ENCODE measurements at places on chromosomes 4 and X.
A peak's percentile ranks its signal among the peaks of the same experiment; 100 is the strongest.

GRCh38 chr4:3062471-3062870, 11.9 kb downstream of the HTT-AS start:
- peaks cover 21% of the 10 kb centered on the region for H3K4me1 ChIP-seq
- no peaks in the 10 kb centered on the region for H3K27me3 ChIP-seq
- H3K36me3 ChIP-seq, result peaks cover 19% of the 10 kb centered on the region
- H3K4me3 ChIP-seq, result no peak overlapping the region
- H3K27ac ChIP-seq, result no peak overlapping the region
- DNase-seq, result no peak

- H3K4me1 ChIP-seq, result peaks cover 5% of the 10 kb centered on the region
- DNase-seq, result no peak
- H3K4me3 ChIP-seq, result no peak overlapping the region
- H3K27me3 ChIP-seq, result no peaks in the 10 kb centered on the region
- H3K36me3 ChIP-seq, result peaks cover 11% of the 10 kb centered on the region
Observed at GRCh38 chr4:37928426-37929416, 31.5 kb upstream of the PTTG2 start.

DNA sequence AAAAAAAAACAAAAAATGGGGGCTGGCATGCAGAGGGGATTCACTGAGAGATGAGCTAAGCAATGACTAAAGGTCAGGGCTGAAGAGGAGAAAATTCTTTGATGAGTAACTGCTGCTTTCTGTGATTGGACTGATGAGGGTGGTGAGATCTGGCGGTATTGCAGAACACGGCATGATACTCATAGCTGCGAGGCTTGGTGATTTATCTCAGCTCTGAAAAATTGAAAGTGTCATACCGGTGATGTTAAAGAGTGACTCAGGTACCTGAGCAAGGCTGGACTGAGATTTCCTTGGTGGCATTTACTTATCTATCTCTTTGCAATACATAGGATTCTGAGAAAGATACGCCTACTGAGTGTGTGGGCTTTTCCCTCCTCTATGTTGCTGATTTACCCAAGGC, 204.1 kb upstream of the DDX53 start:
- H3K4me3 ChIP-seq, result no peak overlapping the region
- no peaks in the 10 kb centered on the region for H3K4me1 ChIP-seq
- H3K36me3 ChIP-seq, result no peaks in the 10 kb centered on the region
- H3K27ac ChIP-seq, result no peak overlapping the region
- no peaks in the 10 kb centered on the region for H3K27me3 ChIP-seq
- no peak for DNase-seq

GRCh38 chr4:19888587-19888986, 363.1 kb upstream of the SLIT2 start:
- H3K4me3 ChIP-seq, result no peak overlapping the region
- no peak for DNase-seq
- H3K27ac ChIP-seq, result no peak overlapping the region
- no peaks in the 10 kb centered on the region for H3K36me3 ChIP-seq

- H3K4me1 ChIP-seq, result no peaks in the 10 kb centered on the region
- H3K27me3 ChIP-seq, result peaks cover 3% of the 10 kb centered on the region
- DNase-seq, result no peak
- H3K27ac ChIP-seq, result no peak overlapping the region
Observed at GRCh38 chr4:72951628-72952027, 117.9 kb downstream of the COX18 start.

- peaks cover 10% of the 10 kb centered on the region for H3K4me1 ChIP-seq
- H3K27ac ChIP-seq, result no peak within 1 kb of the TSS
- H3K27me3 ChIP-seq, result peaks cover 28% of the 10 kb centered on the region
- H3K4me3 ChIP-seq, result peak within 1 kb of the TSS; percentile 50
- no peaks in the 10 kb centered on the region for H3K36me3 ChIP-seq
Observed at GRCh38 chr4:53591372-53591892, at the start of gene LNX1. Gene LNX1, minus strand, starts transcription at chr4:53591486. Its CDS starts 17,484 bp downstream, at chr4:53574002.

- peaks cover 1% of the 10 kb centered on the region for H3K27me3 ChIP-seq
- peak overlapping the region; percentile 27 for H3K4me3 ChIP-seq
- peak; percentile 21 for DNase-seq
- no peaks in the 10 kb centered on the region for H3K36me3 ChIP-seq
- H3K27ac ChIP-seq, result peak overlapping the region; percentile 44
Observed at GRCh38 chrX:100687546-100687945, 43.5 kb downstream of the SRPX2 start.

DNA sequence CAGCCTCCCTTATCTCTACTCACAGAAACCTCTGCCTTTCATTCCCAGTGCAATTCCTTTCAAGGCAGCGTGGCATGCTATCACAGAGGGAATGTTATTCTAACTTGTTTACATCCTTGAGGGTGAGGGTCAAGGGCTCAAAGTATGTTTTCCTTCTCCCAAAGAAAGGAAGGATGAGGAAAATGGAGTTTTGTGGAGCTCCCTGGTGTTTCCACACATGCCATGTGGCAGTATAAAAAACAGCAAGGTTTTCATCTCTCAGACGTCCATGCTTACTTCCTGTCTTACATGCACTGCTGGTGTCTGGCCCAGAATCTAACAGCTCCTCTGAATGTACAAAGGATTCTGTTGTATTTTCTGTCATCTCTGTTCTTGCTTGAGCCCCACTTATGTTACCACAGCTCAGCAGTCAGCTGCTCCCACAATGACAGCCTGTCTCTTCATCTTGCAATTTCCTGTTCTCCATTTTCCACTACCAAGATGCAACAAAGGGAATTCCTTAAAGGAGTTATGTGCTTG, 128.0 kb downstream of the SNCA start:
- H3K4me3 ChIP-seq, result no peak overlapping the region
- H3K27me3 ChIP-seq, result no peaks in the 10 kb centered on the region
- H3K27ac ChIP-seq, result no peak overlapping the region
- H3K36me3 ChIP-seq, result no peaks in the 10 kb centered on the region
- DNase-seq, result no peak

GRCh38 chr4:44118971-44119680, 329.5 kb downstream of the KCTD8 start:
- no peak overlapping the region for H3K4me3 ChIP-seq
- no peak overlapping the region for H3K27ac ChIP-seq
- DNase-seq, result no peak

GRCh38 chrX:7090641-7091040, 56.9 kb upstream of the STS start:
- H3K27ac ChIP-seq, result no peak overlapping the region
- no peaks in the 10 kb centered on the region for H3K27me3 ChIP-seq
- no peak for DNase-seq
- peaks cover 28% of the 10 kb centered on the region for H3K36me3 ChIP-seq

DNA sequence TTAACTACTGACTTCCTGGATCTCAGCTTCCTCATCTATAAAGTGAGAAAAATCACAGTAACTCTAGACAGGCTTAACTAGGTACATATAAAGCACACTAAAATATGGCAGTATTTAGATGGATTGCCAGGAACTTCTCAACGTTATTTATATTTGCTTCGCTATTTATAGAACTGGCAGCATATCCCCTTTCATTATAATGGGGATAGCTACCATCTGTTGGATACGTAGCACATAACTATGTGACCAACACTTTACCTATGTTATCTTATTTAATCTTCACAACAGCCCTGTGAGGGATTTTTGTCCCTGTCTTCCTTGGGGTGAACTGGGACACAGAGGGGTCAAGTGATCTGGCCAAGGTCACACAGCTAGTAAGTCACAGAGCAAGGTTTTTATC, 64.6 kb downstream of the ENPEP start:
- no peaks in the 10 kb centered on the region for H3K4me1 ChIP-seq
- H3K4me3 ChIP-seq, result no peak overlapping the region
- DNase-seq, result no peak
- no peak overlapping the region for H3K27ac ChIP-seq
